ENCODE measurements at places on chromosomes 16 and 17. TPM values are rescaled to one million over a fixed set of nuclear protein-coding genes. Genes with fewer than 3 reads are reported as not detected.

DNA sequence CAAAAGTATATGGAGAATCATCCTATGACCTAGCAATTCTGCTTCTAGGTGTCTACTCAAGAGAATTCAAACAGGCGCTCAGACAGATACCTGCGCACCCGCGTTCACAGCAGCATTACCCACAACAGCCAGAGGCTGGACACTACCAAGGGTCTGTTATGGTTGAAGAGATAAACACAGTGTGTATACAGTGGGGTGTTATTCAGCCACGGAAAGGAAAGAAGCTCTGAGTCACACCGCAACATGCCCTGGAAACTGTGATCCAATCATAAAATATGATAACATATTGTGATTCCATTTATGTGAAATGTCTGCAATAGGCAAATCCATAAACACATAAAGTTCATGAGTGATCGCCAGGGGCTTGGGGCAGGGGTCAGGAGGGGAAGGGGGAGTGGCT lies 18.0 kb upstream of the JPH3 start:
- no peak for DNase-seq

DNA sequence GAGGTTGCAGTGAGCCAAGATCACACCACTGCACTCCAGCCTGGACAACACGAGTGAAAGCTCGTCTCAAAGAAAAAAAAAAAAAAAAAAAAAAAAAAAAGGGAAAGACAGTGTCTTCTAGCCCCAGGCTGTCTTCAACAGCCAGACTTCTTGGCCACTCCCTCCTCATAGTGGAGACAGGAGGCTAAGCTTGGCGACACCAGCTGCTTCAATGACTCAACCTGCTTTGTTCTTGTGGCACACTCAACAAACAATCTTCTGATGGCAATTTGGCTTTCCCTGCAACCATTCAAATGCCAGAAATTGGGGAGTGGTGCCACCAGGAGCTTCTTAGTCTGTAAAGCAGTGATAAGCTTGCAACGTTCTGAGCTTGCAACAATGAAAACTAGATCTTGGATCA lies 290.4 kb upstream of the DYNLRB2 start:
- DNase-seq: no peak

GRCh38 chr16:27738596-27738995 lies 188.7 kb downstream of the KATNIP start:
- no peak for DNase-seq

- no peak for DNase-seq
Observed at GRCh38 chr17:5264893-5265292, 17.2 kb upstream of the RABEP1 start.

DNA sequence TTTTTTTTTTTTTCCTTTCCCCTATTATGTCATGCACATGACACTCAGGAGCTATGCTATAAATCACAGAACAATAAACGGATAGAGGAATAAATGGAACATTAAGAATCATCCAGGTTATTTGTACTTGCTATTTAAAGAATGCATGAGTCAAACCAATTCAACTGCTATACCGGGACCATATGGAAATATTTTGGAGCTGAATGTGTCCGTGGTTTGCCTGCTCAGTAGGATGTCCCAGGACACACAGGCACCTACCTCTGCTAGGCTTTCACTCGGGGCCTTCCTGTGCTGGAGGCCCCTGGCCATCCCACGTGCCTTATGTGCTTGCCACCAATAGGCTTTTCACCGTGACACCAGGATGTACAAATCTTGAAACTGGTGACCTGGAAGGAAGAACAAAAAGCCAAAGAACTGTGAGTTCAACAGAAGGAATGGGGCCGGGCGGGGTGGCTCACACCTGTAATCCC lies 15.3 kb upstream of the SEC14L1 start:
- no peak for DNase-seq

- no peak for DNase-seq
Observed at GRCh38 chr17:18004345-18004744, 31.7 kb downstream of the DRC3 start.

DNA sequence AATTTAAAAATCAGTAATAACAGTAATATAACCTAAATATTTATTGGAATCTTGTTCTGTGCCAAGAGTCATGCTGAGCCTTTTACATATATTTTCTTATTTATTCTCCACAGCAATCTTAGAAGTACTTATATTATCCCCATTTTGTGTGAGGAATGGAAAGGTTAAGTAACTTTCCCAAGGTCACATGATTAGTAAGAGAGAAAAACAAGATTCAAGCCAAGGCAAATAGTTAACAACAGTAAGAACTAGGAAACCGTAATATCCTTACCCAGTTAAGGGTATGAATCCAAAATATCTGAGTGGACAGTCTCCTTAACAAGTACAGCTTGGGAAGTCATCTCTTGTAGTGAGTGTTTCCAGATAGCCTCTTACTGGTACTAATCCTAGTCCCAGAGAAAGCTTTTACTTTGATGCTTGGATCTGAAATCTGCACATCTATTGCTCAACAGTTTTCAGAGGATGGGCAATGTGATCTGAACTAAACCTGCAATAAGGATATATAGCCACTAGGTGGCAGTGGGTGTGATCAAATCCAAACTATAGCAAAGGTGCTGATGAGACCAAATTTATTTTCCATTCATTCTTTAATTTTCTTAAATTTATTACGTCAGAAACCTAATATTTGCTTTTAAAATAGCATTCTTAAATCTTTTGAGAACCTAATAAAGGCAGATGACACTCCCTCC lies 23.3 kb downstream of the SHISA6 start:
- no peak for DNase-seq

DNA sequence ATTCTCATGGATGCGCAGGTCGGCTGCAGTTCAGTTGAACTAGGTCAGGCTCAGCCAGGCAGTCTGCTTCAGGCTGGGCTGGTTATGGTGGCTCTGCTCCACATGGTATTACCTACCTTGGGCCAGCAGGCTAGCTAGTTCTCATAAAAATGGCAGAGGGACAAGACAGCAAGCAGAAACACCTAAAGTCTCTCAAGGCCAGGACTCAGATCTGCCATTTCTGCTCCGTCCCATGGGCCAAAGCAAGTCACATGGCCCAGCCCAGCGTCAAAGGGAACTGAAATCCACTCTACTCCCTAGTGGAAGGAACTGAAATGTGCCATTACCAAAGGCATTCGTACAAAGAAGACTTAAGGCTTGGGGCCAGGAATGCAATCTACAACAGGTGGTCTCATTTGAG lies 160.0 kb downstream of the TMEM132E start:
- DNase-seq: no peak

DNA sequence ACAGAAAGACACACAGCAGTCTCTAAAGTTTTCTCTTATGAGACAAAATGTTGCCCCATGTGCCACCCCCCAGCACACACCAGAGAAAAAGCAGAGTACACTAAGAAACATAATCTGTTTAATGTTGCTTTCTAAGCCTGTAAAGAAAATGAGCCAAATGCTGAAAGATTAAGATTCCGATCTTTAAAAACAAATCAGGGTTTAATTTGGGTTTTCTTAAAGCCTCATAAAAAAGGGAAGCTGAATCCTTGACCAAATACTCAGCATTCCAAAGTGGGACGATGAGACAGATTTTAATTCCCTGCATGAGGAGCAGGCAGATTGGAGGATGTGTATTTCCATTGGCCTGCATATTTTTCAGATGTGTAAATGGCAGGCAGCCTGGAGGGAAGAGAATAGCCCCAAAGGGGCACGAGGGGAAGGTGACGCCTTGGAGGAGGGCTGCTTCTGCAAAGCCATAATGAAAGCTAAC lies 118.4 kb downstream of the COPRS start:
- DNase-seq: no peak

- DNase-seq: no peak
Observed at GRCh38 chr17:57498443-57498842, 242.1 kb downstream of the MSI2 start.

Gene SHPK
- 5.1 TPM for total RNA-seq

Gene MYH10
- 36.6 TPM for total RNA-seq

Gene ADAMTS18
- total RNA-seq: not detected

Gene SLC13A2
- total RNA-seq: not detected

Data from left ventricle myocardium superior (tissue), 1 donor.